ENCODE measurements at places on chromosomes 7 and 10. TPM values are rescaled to one million over a fixed set of nuclear protein-coding genes. Genes with fewer than 3 reads are reported as not detected.

SLC26A3 gene
- not detected for total RNA-seq

PAX4 gene
- total RNA-seq, result not detected

WDFY4 gene
- total RNA-seq, result 2.4 TPM

ARHGEF35 gene
- 2.5 TPM for total RNA-seq

TDRD1 gene
- 0.08 TPM for total RNA-seq

WIPF3 gene
- not detected for total RNA-seq

GIMAP8 gene
- total RNA-seq, result 31.0 TPM

TMEM213 gene
- total RNA-seq, result not detected

PAPOLB gene
- not detected for total RNA-seq

CTAGE8 gene
- 1.1 TPM for total RNA-seq

TPST1 gene
- total RNA-seq, result 2.0 TPM

AFAP1L2 gene
- total RNA-seq, result 5.0 TPM

FGFBP3 gene
- total RNA-seq, result 3.0 TPM

STK32C gene
- total RNA-seq, result 12.5 TPM

Measured in activated naive CD8-positive, alpha-beta T cell treated with anti-CD3 and anti-CD28 coated beads, Interleukin-2, amount 10 ng/mL, durations not matched to agents 7 days and 5 days (primary cell).